EH (cell line): ENCODE measurements at places on chromosomes 4 and X.
A peak's percentile ranks its signal among the peaks of the same experiment; 100 is the strongest.

- DNase-seq, result no peak
Measured at GRCh38 chrX:38806875-38807621, 5.8 kb downstream of the MID1IP1 start.

GRCh38 chr4:142372530-142373260 is 473.4 kb downstream of the INPP4B start:
- peak; percentile 59 for DNase-seq

DNA sequence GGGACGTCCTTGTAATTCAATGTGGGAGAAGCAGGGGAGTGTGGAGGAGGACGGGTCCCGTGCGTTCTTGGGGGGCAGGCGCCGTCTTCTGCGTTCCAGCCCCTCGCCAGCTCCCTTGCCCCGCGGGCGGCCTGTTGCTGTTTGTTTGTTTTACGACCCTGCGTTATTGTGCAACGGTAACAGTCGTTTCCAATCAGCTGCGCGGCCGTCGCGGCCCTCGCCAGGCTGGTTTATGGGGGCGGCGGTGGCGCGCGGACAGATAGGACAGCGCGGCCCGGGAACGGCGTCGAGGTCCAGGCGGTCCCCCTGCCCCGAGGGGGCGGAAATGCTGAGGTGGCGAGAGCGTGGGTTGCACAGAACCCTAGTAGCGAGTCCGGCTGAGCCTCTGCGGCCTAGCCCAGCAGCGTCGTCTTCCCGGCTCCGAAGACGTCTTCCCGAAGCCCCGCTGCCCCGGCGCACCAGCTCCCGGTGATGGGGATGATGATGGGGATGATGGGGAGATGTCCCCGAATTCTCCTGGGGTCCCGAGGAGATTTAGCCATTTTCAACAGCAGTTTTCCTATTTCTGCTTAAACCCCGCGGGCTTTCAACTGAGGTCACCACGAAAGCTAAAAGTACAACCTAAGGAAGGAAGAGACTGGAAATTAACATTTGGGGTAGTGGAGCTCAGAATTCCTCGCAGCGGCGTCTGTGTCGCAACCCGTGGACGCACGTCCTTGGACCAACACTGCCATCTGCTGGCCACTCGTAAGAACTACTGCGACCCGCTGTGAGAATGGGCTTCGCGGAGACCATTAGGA is 4.8 kb downstream of the PDGFRA start:
- peak; percentile 84 for DNase-seq

- DNase-seq, result peak; percentile 37
Measured at GRCh38 chr4:112509243-112510141, 6.5 kb downstream of the NEUROG2 start.

DNA sequence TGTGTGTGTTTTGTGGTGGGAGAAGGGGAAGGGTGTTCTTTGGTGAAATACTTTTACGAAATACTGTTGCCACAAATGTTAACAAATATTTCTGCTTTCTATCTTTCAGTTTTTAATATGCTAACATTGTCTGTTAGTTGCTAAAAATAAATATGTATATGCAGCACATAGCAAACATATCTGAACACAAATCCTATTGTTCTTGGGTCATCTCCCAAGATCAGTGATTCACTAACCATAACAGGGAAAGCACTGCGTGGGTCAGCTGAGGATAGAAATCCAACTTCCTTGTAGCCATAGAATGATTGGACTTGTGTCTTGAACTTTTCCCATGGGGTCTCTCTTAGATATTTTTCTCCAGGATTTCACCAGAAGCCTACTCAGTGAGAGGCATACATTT is 250.3 kb upstream of the FAM47A start:
- peak; percentile 89 for DNase-seq

DNA sequence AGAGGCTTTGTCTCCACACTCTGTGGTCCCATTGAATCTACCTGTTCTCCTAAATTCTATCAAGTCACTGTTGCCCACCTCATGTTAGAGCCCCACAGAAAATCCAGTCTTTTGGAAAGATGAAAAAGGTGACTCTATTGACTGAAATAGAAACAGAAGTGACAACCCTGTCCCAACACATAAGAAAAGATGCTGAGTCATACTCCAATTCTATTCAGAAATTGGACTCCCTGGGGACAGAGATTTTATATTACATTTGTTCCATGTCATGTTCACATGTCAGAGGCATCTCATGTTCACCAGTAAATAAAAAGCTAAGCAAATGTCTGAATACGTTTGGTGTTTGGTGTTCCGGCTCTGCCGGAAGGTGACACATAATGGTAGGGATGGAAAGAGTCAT is 2.9 kb upstream of the GRPR start:
- no peak for DNase-seq

DNA sequence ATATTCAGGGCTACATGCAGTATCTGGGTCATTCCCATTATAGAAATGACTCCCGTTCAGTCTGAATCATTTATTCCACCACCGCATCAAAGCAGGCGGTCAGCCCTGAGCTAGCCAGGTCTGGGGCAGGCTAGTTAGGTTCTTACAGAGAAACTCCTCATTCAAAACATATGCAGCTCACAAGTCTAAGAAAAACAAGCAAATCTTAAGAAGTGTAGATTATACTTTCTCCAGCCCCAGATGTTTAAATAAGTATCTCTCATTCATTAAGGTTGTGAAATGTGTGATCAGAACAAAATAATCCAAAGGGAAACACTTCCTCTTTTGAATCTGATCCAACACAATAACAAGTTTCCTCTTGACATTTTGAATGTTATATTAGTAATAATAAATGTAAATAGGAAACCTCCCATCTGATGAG is 441.9 kb downstream of the INPP4B start:
- DNase-seq, result peak; percentile 67

- no peak for DNase-seq
Measured at GRCh38 chr4:42954963-42955669, 62.6 kb downstream of the GRXCR1 start.

DNA sequence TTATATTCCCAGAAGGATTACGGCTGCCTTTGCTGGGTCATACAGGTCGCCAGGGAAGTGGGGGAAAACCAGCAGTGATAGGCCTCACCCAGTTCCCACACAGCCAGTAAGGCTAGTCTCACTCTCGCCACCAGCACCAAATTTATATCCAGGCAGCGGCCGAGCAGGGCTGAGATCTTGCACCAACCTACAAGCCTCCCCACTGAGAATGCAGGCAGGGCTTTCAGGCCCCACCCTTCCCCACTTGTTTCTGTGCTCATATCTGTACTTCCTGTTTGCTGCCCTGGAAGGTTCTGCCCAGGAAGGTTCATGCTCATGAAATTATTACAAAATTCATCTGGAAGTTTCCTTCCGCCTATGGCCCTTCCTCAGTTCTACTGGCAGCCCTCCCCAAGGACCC is 179.7 kb downstream of the STIM2 start:
- no peak for DNase-seq

- DNase-seq, result peak; percentile 12
Measured at GRCh38 chr4:2177443-2178093, 64.4 kb downstream of the HAUS3 start.

GRCh38 chr4:150501009-150501727 is 80.8 kb upstream of the MAB21L2 start:
- DNase-seq, result peak; percentile 85

- DNase-seq, result peak; percentile 58
Measured at GRCh38 chr4:135508006-135508714, 1306.6 kb upstream of the PABPC4L start.

DNA sequence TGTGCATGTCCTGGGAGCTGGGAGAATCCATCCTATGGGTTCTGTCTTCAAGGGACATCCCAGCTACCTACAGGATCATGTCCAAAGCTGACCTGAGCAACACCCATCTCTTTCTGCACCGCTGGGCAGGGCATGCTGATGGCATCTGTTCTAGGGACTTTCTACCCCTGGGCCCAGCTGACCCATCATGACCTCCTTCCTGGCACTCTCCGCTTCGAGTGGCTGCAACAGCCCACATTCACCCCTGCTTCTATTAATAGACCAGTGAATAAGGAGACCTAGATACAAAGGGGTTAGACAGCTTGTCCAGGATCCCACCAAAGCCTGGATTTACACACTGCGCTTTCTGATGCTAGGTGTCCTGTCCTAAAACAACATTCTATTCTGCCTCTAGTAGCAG is 44.6 kb upstream of the GPR173 start:
- no peak for DNase-seq

GRCh38 chr4:4984186-4984585 is 35.1 kb downstream of the CYTL1 start:
- no peak for DNase-seq

DNA sequence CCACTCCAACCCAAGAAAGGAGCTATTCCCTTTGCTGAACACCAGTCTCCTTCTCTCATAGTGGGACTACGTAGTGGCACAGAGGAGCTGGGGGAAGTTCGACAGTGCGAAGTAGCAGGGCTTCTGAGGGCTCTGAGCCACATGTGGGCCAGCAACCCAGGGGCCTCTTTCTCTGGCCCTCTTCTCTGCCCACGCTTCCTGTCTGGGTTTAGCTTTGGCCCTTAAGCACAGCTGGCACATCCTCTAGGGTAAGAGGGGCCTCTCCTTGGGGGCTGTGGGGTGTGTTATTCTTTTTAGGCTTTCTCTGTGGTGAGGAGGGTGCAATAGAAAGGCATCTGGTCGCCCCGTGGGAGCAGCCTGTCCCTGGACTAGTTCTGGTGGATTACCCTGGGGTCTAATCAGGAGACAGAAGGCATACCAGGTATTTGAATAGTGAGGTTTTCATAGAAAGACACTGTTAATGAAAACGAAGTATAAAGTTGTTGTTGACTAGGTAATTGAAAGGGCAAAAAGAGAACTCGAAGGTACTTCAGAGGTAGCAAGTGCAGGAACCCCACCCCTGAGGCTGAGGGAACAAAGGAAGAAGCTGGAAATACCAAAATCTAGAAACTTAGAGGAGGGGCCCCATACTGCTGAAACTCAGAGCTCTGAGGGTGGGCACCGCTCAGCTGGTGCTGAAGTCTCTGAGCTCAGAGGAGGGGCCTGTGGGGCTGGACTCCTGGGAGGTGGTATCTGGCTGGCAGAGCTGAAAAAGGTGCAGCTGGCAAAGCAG is 151.9 kb upstream of the RPS6KA3 start:
- DNase-seq, result no peak
